Thoracic aorta (tissue), 2 donors: ENCODE measurements at places on chromosomes 11 and 22. TPM values are rescaled to one million over a fixed set of nuclear protein-coding genes. Genes with fewer than 3 reads are reported as not detected.

The SYT7 gene
- total RNA-seq: 2.6 TPM

The ASCL2 gene
- total RNA-seq: 0.41 TPM

The MFRP gene
- total RNA-seq: 0.27 TPM

The ZDHHC24 gene
- 10.2 TPM for total RNA-seq

The TRIM49 gene
- total RNA-seq: not detected

The NCAM1 gene
- total RNA-seq: 42.0 TPM

The ASRGL1 gene
- 39.7 TPM for total RNA-seq

The LGALS1 gene
- 1,957 TPM for total RNA-seq

The MS4A10 gene
- not detected for total RNA-seq
